KBM-7 (cell line): ENCODE measurements at places on chromosomes 1 and 21.

GRCh38 chr1:13469343-13469742, 44.5 kb downstream of the LRRC38 start:
- no peak for DNase-seq

DNA sequence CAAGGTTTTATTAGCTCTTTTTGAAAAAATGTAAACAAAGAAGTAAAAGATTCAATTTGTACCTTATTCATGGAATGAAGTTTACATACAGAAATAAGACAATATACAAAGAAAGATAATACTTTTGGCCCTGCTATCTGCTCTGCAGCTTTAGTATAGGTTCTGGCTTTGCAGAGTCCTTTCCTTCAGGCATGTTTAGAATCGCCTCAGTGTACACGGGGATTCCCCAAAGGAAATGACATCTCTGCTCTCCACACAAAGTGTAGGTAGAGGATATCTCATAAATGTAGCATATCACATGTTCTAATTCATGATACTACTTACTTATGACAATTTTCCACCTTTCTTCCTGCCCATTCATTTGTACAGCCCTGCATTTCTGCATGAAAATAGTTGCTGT, 222.6 kb upstream of the DPYD start:
- DNase-seq = no peak

DNA sequence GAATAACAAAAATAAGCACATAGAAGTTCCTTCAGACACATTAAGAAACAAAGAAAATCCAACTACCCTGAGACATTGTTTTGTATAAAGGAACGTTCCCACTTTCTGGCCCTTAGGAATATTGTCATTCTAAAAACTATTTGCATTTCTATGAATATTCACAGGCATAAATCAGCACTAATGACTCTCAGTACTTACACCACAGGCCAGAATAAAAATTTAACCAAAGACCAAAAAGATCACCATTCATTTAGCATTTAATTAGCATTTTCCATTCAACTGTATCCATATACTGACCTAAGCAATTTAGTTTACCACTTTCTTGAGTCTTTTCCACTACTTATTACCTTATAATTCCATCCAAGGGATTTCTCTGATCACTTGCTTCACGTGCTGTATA, 75.4 kb downstream of the TTLL7 start:
- no peak for DNase-seq

DNA sequence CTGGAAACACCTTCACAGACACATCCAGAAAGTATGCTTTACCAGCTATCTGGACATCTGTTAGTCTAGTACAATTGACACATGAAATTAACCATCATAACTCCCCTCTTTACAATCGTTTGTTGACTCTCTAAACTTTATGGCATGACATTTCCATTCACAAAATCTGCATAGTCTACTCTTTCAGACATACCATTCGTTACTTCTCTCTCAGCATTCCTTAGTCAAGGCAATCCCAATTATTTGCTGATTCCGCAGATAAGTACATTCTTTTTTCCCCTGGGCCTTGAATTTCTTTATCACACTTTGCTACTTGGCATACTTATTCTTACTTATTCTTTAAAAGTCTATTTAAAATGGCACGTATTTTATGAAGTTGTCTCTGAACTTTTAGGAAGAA, 15.1 kb upstream of the CRB1 start:
- DNase-seq = no peak

GRCh38 chr1:25066256-25066655, 136.2 kb upstream of the RUNX3 start:
- no peak for DNase-seq

DNA sequence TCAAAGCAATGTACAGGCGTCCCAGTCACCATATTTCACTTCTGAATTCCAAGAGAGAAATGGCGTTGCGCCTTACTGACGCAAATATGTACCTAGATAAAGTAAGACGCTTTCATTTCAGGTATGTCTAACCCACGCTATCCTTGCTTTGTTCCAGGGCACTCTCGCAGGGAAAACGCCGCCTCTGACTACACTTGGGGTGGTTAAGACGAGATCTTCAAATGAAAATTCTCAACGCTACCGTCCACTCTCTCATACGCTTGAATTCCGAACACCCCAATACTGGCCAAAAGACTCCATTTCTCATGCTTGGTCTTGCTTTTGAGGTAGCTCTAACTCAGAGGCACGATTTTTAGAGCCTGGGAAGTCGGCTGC, 736 bp upstream of the ZMPSTE24 start:
- no peak for DNase-seq

DNA sequence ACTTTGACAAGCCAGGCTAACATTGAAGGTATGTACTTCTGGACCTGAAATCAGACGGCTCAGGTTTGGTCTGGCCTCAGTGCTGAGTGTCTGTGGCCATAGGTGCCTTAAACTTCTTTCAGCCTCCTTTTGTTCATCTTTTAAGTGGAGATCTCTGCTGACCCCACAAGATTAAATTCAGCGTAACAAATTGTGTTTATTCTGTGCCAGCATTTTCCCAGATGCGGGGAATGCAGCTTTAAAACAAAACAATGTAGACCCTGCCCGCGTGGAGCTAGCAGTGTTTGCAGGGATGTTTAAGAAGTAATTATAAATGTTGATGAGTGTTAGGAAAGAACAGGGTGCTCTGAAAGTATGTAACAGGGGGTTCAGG, 923 bp downstream of the CAP1 start:
- no peak for DNase-seq

DNA sequence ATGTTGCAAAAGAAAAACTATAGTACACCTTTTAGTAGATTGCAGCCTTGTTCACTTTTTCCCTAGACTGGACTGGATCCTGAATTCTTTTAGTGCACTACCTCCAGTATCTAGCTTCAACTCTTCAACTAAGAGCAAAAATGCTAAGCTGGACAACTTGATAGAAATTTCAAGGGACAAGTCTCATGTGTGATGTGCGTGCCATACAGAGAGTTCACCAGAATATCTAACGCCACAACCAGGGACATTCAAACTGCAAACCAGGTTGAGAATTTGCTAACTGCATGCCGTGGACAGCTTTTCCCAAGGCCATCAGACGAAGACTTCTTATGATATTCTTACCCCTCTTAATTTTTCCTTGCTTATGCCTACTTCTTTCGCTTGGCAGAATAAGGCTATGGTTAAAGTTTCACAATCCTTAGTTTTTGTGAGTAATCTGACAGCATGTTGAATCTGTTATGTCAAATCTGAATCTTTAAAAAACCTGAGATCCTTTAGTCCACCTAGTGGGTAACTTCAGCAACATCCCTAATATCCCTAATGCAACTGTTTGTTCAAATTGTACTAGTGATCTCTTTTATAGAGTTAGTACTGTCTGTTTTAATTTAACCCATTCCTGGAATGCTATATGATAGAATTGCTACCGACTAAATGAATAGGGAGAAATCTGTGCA, 66.4 kb downstream of the DDAH1 start:
- DNase-seq = peak; percentile 7

DNA sequence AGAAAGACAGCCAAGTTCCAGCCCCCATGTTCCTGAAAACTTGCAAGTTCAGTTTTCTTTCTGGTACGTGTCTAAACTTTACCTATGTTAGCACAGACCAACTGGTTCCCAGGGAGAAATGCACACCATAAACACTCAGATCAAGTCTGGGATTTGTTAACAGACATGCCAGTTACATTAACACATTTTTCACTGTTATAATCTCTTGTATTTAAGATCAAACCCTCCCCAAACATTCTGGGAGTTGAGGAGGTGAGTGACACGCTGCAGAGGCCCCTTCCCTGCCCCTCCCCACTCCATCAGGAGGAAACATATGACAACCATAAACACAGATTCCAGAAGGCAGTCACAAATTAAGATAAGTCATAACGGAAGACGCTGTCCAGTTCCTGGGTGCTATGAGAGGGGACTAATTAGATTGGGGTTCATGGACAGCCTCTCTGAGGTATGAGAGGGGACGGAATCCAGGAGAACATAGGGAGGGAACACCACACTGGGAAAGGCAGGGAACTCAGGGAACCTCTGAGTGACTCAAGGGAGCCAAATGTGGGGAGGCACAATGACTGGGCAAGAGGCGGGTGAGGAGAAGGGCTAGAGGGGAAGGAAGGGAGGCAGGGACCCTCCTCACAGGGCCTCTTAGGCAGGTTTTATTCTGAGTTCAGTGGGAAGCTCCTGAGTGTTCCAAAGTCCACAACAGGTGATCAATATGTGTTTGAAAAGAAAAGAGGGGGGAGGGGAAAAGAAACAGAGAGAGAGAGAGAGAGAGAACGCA, 25.0 kb downstream of the DUSP10 start:
- DNase-seq = no peak

DNA sequence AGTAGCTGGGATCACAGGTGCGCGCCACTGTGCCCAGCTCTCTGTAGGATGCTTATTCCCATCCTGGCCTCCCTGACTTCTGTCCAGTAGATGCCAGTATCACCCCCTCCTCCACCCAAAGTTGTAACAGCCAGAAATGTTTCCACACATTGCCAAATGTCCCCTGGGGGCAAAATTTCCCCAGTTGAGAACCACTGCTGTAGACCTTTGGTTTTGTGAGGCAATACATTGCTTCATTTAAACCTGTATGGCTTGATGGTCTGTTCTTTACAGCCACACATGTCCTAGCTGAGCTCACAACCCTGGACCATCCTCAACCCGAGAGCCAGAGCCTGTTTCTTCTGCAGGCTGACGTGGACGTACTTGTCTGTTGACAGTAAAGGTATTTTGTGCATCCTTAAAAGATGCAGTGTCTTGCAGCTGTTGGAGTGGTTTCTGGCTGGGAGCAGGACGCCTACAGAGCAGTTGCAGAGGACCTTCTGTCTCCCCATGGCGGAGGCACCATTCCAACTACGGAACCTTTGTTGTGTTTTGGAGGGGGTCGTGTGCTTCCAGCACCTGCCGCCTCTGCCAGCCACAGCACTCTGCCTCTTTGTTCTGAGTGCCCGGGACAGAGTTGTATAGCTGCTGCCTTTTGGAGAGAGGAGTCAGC, 26.6 kb downstream of the DOP1B start:
- no peak for DNase-seq

- DNase-seq = no peak
Measured at GRCh38 chr1:232600424-232601258, 29.3 kb downstream of the SIPA1L2 start.

DNA sequence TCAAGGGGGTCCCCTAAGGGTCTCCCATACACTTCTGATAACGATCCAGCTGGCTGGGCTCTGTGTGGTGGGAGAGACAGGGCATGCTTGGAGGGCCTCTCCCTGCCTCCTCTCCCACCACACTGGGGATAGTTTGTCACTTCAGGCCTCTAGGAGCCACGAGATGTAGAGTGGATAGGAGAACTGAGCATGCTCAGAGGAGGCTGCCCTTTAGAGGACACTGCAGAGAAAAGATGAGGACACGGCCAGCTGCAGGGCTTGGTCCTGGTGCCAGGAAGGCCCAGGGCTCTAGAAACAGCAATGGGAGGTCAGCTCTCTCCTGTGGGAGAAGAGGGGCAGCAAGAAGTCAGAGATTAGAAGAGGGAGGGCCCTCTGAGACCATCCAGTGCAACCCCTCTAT, 25.7 kb downstream of the SLC9A1 start:
- no peak for DNase-seq

DNA sequence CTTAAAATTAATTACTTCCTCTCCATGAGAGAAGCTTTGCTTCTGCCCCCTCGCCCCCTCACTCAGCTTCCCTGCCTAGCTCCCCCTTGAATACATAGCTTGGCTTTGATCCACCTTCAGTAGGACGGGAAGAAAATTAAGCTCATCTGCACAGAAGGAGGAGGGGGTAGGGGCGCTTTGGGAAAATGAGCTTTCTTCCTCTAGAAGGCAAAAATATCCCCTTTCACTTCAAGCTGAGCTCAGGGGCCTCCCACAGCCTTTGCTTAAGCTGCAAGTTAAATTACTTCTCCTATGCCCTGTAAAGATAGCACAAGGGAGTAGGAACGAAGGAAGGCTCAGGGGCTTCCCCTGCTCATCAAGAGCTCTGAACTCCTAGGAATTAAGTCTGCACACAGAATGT, 65.2 kb upstream of the GOLT1A start:
- DNase-seq = no peak

DNA sequence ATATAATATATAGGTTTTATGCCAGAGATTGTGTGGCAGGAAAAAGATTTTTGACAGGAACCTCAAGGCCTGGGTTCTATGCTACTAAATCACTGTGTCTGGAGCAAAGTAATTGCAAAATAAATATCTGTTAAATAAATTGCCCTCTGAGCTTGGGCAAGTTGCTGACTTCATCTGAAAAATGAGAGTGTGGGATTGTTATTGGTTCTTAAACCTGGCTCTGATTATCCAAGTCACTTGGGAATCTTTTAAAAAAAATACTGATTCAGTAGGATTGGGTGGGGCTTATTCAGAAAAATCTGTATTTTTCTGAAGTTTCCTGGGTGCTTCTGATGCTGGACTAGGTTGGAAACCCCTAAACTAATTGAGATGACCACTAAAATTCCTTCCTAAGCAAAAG, 174.1 kb upstream of the SGIP1 start:
- DNase-seq = no peak

DNA sequence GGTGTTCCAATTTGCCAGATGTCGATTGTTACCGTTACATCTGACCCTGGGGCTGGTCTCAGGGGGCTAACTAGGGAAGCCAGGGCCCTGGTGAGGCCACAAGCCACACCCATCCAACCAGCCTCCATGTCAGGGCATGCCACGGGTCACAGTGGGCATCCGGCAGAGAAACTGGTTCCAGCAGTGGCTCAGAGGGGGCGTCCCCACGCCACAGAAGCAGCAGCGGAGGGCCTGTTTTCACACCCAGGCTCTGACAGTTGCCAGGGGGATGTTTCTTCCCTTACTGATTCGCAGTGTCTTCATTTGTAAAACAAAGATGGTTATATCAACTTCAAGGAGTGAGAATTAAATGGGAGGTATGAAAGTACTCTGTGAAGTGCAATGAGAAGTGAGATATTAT, 75.0 kb upstream of the COX20 start:
- no peak for DNase-seq

- DNase-seq = peak; percentile 18
Measured at GRCh38 chr1:150221552-150221951, 14.4 kb downstream of the ANP32E start.

GRCh38 chr21:32351428-32351827, 41.4 kb downstream of the URB1 start:
- DNase-seq = no peak

- no peak for DNase-seq
Measured at GRCh38 chr1:21234779-21235178, 55.5 kb downstream of the ECE1 start.

DNA sequence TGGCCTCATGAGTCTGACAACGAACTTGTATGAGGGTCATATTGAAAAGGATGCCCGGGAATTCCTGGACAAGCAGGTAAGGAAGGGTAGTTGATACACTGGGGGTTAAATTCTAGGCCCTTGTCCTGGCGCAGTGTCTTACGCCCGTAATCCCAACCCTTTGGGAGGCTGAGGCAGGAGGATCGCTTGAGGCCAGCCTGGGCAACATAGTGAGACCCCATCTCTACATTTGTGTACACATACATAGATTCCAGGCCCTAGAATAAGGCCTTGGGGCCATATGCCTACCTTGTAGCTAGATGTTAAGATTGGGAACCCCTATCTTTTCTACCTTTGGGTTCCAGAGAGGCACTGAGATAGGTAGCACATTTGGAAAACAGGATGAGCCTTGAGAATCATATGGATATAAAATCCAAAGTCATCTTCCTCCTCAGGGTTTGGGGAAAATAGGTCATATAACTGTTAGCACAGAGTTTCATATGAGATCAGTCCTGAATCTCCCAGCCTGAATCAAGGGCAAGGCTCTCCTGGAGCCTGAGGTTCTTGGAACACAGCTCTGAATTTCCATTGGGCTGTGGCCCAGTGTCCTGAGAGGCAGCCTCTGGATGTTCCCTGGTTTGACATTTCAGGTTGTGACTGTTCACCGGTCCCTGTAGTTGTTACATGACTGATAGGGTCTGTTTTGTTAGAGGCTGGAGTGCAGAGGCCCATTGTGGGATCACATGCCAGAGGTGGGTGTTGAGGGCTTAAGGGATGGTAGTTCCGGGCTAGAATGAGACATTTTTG, 104.4 kb downstream of the PIK3R3 start:
- DNase-seq = no peak
